ENCODE measurements at places on chromosomes 5 and 9. TPM values are rescaled to one million over a fixed set of nuclear protein-coding genes. Genes with fewer than 3 reads are reported as not detected.
A peak's percentile ranks its signal among the peaks of the same experiment; 100 is the strongest.

Gene C9orf50
- total RNA-seq, result not detected

Gene AGTPBP1
- 12.9 TPM for total RNA-seq

Gene AUH
- 8.7 TPM for total RNA-seq

Gene C6
- not detected for total RNA-seq

Gene NME5
- not detected for total RNA-seq

Gene IFNB1
- total RNA-seq, result not detected

Gene PAPPA
- 31.5 TPM for total RNA-seq

Gene FIBCD1
- total RNA-seq, result 20.2 TPM

Gene PCDHB15
- total RNA-seq, result 2.8 TPM

DNA sequence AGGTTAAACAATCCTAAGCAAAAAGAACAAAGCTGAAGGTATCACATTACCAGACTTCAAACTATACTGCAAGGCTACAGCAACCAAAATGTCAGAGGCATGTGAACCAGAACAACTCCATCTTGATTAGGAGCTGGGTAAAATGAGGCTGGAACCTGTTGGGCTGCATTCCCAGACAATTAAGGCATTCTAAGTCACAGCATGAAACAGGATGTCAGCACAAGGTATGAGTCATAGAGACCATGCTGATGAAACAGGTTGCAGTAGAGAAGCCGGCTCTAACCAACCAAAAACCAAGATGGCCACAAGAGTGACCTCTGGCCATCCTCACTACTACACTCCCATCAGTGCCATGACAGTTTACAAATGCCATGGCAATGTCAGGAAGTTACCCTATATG, 252.0 kb downstream of the RASEF start:
- H3K27me3 ChIP-seq, result no peaks in the 10 kb centered on the region
- H3K4me1 ChIP-seq, result no peaks in the 10 kb centered on the region
- H3K4me3 ChIP-seq, result no peak overlapping the region
- no peak overlapping the region for H3K27ac ChIP-seq
- DNase-seq, result peak; percentile 5

- peaks cover 28% of the 10 kb centered on the region for H3K4me1 ChIP-seq
- H3K27ac ChIP-seq, result peak overlapping the region; percentile 97
- DNase-seq, result peak; percentile 96
- no peaks in the 10 kb centered on the region for H3K36me3 ChIP-seq
- peak overlapping the region; percentile 34 for H3K4me3 ChIP-seq
- H3K27me3 ChIP-seq, result no peaks in the 10 kb centered on the region
Measured at GRCh38 chr5:151480384-151481293, 33.2 kb downstream of the SLC36A1 start.

DNA sequence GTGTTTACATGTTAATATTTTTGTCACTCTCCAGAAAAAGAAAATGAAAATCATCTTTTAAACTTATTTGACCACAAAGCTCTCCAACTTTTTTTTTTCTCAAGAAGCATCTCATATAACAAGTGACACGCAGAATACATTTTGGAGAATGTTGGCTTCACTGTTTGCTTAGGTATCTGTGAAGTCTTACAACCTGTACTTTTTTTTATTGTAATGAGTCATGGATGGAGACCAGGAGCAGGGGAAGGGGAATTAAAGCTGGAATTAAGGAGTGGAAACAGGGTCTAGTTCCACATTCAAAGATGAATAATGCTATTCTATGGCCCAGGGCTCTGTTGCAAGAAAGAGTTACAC, 211.9 kb downstream of the MAN2A1 start:
- H3K4me3 ChIP-seq, result no peak overlapping the region
- no peak overlapping the region for H3K27ac ChIP-seq
- H3K4me1 ChIP-seq, result peaks cover 6% of the 10 kb centered on the region
- H3K27me3 ChIP-seq, result no peaks in the 10 kb centered on the region
- no peaks in the 10 kb centered on the region for H3K36me3 ChIP-seq
- DNase-seq, result no peak

GRCh38 chr5:44809215-44809955, 638 bp downstream of the MRPS30 start:
- peak overlapping the region; percentile 71 for H3K27ac ChIP-seq
- peaks cover 34% of the 10 kb centered on the region for H3K36me3 ChIP-seq
- no peaks in the 10 kb centered on the region for H3K27me3 ChIP-seq
- peak; percentile 89 for DNase-seq
- peaks cover 19% of the 10 kb centered on the region for H3K4me1 ChIP-seq

GRCh38 chr5:134592141-134592746, 40.4 kb downstream of the SAR1B start:
- no peak overlapping the region for H3K4me3 ChIP-seq
- H3K4me1 ChIP-seq, result peaks cover 8% of the 10 kb centered on the region
- H3K27ac ChIP-seq, result no peak overlapping the region
- no peaks in the 10 kb centered on the region for H3K27me3 ChIP-seq
- no peaks in the 10 kb centered on the region for H3K36me3 ChIP-seq

DNA sequence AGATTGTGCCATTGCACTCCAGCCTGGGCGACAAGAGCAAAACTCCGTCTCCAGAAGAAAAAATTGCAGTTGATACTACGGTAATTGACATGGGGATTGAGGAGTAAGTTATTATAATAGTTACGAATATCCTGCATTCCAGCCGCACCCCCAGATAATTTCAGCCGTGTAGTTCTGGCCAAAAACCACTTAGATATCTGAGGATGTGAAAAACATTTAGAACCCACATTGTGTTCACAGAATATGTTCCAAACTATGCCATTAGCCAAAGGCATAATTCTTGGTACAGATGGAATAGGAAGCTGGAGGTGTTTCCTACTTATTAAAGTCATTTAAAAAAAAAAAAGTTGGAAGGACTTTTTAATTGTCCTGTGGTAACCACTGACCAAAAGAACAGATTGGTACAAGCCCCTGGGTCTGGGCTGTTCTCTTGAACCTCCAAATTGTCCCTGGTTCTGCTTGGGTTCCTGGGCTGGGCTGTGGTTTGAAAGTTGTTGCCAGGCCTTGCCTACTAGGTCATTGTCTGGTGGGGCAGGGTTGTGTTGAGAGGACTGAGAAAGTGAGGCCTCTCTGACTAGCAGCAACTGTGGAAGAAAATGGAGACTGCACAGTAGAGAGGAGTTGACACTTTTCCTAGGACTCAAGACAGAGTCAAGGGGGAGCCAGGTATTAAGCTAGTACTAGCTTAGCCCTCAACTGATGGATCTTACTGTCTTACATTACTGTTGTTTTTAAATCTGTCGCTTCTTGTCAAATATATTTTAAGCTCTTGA, 198.8 kb downstream of the NR3C1 start:
- H3K36me3 ChIP-seq, result no peaks in the 10 kb centered on the region
- peak; percentile 23 for DNase-seq
- H3K4me1 ChIP-seq, result peaks cover 47% of the 10 kb centered on the region

DNA sequence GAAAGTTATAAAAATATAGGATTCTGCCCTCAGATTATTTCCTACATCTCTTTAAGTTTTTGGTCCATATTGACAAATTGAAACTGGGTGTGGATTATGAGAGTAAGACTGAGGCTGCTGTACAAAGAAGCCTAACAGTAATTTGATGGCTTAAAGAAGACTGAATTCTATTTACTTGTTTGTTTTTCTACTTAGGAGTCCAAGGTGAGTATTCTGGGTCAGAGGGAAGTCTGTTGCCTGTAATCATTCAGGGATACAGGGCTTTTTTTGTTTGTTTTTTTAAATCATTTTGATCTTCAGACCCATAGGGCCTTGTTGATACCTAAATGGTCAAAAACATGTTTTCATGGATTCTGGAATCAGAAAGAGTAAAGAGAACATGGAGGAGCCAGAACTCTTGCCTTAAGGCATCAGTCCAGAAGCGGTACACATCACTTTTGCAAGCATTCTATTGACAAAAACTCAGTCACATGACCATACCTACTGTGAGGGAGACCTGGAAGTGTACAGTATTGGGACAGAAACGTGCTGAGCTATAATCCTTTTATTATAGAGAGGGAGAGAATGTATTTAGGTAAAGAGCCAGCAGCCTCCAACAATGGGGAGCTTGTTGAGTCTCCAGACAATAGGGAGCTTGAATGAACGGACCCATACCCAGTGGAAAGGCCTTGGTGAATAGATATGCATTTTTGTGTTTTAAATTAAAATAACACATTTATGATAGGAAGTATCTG, 102.7 kb downstream of the LRRC70 start:
- H3K27me3 ChIP-seq, result no peaks in the 10 kb centered on the region
- DNase-seq, result no peak
- H3K4me3 ChIP-seq, result no peak overlapping the region
- H3K27ac ChIP-seq, result no peak overlapping the region

DNA sequence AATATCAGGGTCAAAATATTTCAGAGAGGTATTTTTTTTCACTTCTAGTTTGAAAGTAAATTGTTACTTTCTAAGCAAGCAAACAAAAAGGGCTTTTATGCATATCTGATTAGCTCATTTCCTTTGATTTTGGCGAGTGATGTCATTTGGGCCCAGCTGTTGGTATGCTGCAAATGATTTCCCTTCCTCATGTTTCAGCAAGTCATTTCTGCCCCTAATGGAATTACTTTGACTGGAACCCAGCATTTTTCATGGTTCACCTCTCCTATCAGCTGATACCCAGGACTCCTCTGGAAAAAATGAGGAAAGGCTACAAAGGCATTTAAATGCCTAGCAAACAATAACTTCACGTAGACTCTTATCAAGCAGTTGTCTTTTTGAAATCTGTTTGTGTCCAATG, 500.6 kb downstream of the EBF1 start:
- H3K36me3 ChIP-seq, result no peaks in the 10 kb centered on the region
- no peak overlapping the region for H3K27ac ChIP-seq
- peaks cover 9% of the 10 kb centered on the region for H3K4me1 ChIP-seq
- DNase-seq, result peak; percentile 50
- H3K27me3 ChIP-seq, result no peaks in the 10 kb centered on the region

- DNase-seq, result no peak
- H3K4me1 ChIP-seq, result peaks cover 38% of the 10 kb centered on the region
- H3K36me3 ChIP-seq, result no peaks in the 10 kb centered on the region
- H3K27me3 ChIP-seq, result no peaks in the 10 kb centered on the region
Measured at GRCh38 chr9:108058135-108058814, 568.7 kb upstream of the KLF4 start.

DNA sequence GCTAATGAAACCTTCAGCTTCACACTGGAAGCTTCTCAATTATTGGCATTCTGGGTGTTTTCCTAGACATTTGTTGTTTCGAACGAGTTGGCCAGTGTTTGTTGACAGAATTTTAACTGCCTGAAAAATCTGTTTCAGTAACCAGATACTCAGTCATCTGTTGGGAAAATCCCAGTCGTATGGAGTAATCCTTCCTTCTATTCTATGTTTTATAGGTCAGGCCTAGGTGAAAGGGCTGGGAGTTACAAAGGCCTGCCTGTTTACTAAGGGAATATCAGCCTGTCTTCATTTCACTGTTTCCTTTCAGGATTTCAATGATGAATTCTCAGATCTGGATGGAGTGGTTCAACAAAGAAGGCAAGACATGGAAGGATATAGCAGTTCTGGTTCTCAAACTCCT, 59.9 kb downstream of the GRAMD2B start:
- peak; percentile 35 for DNase-seq
- peaks cover 25% of the 10 kb centered on the region for H3K4me1 ChIP-seq
- peak overlapping the region; percentile 34 for H3K27ac ChIP-seq
- H3K4me3 ChIP-seq, result no peak overlapping the region

- H3K27me3 ChIP-seq, result 0 out of 2 replicates have a peak, but pooled peaks cover 16% of the 10 kb centered on the region
- no peaks in the 10 kb centered on the region for H3K4me1 ChIP-seq
- H3K36me3 ChIP-seq, result no peaks in the 10 kb centered on the region
- DNase-seq, result peak; percentile 42
- H3K4me3 ChIP-seq, result no peak overlapping the region
Measured at GRCh38 chr5:103598997-103599566, 36.5 kb upstream of the NUDT12 start.

DNA sequence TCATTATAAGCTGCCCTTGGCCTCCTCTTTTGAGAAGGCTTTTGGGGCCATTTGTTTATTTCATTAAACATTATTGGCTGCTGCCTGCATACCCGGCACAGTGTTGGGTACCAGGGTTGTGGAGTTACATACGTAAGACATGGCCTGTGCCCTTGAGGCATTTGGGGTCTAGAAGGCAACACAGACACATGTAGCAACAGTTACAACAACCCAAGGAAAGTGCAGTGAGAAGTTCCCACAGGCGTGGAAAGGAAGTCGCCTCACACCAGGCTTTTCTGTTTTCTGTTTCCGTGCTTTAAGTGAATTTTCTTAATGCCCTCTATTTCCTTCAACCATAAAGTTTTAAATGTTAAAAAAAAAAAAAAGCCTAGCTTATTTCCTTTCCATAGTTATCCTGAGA, 47.4 kb downstream of the GALNT10 start:
- H3K36me3 ChIP-seq, result no peaks in the 10 kb centered on the region
- DNase-seq, result no peak
- no peak overlapping the region for H3K27ac ChIP-seq
- H3K27me3 ChIP-seq, result no peaks in the 10 kb centered on the region
- no peaks in the 10 kb centered on the region for H3K4me1 ChIP-seq

GRCh38 chr5:54091307-54092130, 218.9 kb downstream of the ARL15 start:
- H3K4me1 ChIP-seq, result peaks cover 33% of the 10 kb centered on the region
- no peaks in the 10 kb centered on the region for H3K36me3 ChIP-seq
- DNase-seq, result no peak

DNA sequence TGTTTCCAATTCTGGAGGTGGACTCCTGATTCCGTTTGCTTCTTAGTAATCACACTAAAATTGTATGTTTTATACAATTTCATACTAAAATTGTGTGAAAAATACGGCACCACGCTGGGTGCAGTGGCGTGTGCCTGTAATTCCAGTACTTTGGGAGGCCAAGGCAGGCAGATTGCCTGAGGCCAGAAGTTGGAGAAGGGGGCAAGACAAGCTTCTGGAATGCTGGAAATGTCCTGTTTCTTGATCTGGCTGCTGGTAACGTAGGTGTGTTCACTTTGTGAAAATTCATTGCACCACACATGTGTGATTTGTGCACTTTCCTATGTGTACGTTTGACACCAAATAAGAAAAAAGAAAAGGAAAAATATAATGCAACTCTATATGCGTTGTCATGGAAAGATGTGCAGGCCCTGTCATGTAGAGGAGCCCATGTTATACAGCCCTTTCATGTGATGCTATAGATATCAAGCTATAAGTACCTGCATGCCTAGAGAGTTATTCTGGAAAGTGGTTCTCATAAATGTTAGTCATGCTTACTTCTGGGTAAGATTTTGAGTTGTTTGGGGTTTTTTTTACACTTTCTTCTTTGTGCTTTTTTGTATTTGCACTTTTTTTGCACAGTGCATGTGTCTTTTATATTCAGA, 119.9 kb downstream of the TMEM174 start:
- DNase-seq, result no peak
- H3K36me3 ChIP-seq, result no peaks in the 10 kb centered on the region
- no peak overlapping the region for H3K4me3 ChIP-seq
- 0 out of 2 replicates have a peak, but pooled peaks cover 3% of the 10 kb centered on the region for H3K4me1 ChIP-seq
- no peak overlapping the region for H3K27ac ChIP-seq

DNA sequence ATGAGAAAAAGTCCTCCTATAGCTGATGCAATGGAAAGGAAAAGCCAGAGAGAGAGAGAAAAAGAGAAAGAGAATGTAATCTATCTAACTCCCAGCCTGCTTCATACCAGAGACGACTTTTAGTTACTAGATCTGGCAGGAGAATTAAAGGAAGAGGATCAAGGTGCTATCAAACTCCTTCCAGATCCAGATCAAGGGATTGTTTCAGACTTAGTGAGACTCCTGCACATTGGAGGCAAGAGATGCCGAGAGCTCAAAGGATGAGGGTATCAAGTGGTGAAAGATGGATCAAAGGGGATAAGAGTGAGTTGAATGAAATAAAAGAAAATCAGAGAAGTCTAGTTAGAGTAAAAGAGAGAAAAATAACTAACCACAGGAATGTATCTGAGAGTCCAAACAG, 478.6 kb downstream of the KIF4B start:
- no peaks in the 10 kb centered on the region for H3K36me3 ChIP-seq
- no peaks in the 10 kb centered on the region for H3K27me3 ChIP-seq
- no peak for DNase-seq
- no peak overlapping the region for H3K4me3 ChIP-seq

All from GM23248 (cell line).